ENCODE measurements at places on chromosomes 4 and X.

DNA sequence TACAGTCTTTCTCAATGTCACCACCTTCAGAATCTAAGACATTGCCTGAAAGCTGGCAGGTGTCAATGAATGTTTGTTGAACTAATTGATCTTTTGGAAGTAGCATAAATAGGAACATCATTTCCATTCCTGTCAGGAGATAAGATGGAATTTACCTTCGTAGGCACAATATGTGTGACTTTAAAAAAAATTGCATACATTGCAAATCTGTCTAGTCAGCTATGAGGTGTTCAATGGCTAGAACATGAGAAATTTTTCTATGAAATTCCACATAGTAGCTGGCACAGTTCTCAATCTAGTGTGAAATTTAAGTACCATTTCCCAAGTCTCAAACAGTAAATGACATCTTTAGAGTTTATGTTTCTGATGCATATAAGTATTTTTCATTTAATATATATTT lies 10.3 kb downstream of the PAGE2 start:
- DNase-seq, result no peak

- DNase-seq, result no peak
Measured at GRCh38 chr4:176549161-176549865, 229.5 kb downstream of the SPCS3 start.

DNA sequence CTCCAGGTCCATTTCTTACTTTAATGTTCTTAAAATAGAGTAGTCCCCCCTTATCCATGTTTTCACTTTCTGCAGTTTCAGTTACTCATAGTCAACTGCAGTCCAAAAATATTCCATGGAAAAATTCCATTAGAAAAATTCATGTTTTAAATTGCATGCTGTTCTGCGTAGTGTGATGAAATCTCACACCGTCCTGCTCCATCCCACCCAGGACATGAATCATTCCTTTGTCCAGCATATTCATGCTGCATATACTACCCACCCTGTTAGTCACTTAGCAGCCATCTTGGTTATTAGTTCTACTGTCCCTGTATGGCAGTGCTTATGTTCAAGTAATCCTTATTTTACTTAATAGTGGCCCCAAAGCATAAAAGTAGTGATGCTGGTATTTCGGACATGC lies 5.4 kb upstream of the PDLIM5 start:
- no peak for DNase-seq

GRCh38 chr4:6456450-6456849 lies 16.0 kb downstream of the PPP2R2C start:
- no peak for DNase-seq

- no peak for DNase-seq
Measured at GRCh38 chr4:56106180-56107147, 157.7 kb downstream of the CEP135 start.

GRCh38 chr4:7281691-7282665 lies 89.6 kb downstream of the SORCS2 start:
- no peak for DNase-seq

GRCh38 chr4:39732728-39733127 lies 34.8 kb downstream of the UBE2K start:
- no peak for DNase-seq
